SK-N-MC (cell line): ENCODE measurements at places on chromosomes 13 and 19.

- DNase-seq = no peak
Observed at GRCh38 chr19:1356508-1356865, 27.2 kb upstream of the NDUFS7 start.

DNA sequence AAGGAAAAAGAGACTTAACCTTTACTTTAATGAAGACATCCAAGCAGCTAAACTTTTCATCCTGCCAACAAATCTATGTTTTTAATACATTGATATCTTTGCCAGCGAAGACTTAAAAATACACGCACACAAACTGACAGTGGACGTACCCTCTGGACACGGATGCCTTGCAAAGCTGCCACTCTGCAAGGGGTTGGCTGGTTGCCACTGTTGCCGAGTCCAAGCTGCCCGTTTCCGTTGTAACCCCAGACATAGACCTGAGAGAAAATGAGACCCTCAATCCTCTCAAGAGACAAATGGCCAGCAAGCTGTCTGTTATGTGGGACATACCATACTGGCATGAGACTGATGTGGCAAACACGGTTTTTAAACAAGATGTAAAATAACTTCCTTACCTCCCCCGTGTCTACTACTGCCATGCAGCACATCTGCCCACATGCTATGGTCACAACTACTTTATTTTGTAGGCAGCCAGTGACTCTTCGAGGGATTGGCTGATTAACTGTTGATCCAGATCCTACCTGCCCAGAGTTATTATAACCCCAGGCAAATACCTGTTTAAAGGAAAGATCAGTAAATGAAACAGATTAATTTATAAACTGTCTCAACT lies 21.2 kb downstream of the RCBTB2 start:
- no peak for DNase-seq

GRCh38 chr19:41500443-41500842 lies 57.5 kb downstream of the ERICH4 start:
- DNase-seq = no peak

GRCh38 chr19:48283908-48284307 lies 14.0 kb downstream of the ZNF114 start:
- DNase-seq = no peak

GRCh38 chr19:29259153-29259552 lies 46.2 kb upstream of the UQCRFS1 start:
- no peak for DNase-seq

- no peak for DNase-seq
Observed at GRCh38 chr13:105602956-105603670, 932.3 kb downstream of the EFNB2 start.

DNA sequence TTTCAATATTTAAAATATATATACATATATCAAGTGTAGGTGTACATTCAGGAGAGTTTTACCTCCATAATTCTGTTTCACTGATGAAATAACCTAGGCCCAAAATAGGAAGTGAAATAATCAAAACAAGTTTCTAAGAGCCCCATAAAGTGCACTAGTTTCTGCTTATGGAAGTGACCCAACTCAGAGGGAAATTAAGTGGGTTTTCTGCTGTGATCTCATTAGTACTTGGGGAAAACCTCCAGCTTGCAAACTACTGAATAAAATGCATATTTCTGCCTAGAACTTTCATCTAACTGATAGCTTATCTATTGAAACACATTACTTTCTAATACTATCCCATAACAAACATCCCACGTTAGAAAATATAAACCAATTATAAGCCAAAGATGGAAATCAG lies 45.4 kb upstream of the MIR17HG start:
- no peak for DNase-seq

DNA sequence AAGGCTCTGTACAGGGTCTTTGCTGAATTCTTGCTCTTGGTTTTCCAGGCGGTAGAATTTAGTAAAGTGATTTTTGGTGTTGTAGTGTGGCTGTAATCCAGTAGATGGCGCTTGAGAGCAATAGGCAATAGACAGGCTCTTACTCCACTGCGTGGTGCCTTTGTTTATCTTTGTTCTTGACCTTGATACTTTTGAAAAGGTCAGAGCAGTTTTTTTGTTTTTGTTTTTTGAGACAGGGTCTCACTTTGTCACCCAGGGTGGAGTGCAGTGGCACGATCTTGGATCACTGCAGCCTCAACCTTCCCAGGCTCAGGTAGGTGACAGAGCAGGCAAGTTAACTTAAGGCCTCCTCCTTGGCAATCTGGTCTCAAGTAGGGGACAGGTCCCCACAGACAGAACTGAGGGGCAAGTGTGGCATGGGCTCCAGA lies 12.2 kb upstream of the LILRA5 start:
- no peak for DNase-seq

- DNase-seq = no peak
Observed at GRCh38 chr13:32007494-32007893, 24.1 kb upstream of the FRY start.

DNA sequence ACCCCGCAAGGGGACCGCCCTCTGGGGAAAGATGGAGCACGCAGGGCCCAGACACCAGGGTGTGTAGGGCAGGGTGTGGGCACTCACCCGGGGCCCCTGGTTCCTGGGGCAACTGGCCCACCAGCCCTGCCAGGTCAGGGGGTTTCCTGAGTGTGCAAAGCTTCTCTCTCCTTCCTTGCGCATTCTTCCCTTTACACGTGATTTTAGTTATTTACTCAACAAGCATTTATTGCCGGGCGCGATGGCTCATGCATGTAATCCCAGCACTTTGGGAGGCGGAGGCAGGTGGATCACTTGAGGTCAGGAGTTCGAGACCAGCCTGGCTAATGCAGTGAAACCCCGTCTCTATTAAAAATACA lies 20.4 kb downstream of the PRR36 start:
- no peak for DNase-seq

- DNase-seq = no peak
Observed at GRCh38 chr13:48476215-48476614, 56.7 kb downstream of the RCBTB2 start.

GRCh38 chr19:37867831-37868230 lies 38.6 kb downstream of the WDR87 start:
- DNase-seq = no peak

GRCh38 chr19:35596366-35596999 lies 10.5 kb downstream of the PMIS2 start:
- DNase-seq = no peak

DNA sequence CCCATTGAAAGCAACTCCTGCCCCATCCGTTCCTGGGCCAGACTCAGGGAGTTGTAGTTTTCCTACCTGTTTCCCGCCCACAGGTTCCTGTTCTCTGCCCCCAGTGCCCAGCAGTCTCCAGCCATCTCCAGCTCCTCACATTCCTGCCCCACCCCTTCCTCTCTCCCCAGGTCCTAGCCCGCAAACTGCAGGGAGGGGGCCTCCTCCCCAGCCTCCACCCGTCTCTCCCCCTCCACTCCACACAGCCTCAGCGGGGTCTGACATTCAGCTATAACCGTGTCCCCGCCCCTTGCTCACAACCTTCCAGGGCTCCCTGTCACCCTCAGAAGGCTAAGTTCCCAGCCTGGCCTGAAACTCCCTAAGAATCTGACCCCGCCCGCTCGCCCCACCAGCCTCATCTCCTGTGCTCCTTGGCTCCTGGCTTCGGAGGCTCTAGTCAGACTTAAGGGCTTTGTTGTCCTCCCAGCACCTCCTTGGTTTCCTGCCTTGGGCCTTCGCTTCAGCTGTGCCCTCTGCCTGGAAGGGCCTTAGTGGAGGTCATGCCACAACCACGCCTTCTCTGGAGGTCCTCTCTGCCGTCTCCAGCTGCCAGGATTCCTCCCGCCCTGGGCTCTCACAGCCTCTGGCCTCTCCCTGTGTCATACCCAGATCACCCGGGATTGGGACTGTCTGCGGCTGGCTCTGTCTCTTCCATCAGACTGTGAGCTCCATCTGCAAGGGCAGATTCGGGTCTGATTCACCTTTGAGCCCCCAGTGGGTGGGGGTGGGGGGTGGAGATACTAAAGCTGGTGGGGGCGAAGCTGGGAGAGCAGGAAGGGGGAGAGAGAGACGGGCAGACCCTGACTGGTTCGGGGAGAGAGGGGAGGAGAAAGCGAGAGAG lies 5.1 kb upstream of the SPACA6 start:
- no peak for DNase-seq

DNA sequence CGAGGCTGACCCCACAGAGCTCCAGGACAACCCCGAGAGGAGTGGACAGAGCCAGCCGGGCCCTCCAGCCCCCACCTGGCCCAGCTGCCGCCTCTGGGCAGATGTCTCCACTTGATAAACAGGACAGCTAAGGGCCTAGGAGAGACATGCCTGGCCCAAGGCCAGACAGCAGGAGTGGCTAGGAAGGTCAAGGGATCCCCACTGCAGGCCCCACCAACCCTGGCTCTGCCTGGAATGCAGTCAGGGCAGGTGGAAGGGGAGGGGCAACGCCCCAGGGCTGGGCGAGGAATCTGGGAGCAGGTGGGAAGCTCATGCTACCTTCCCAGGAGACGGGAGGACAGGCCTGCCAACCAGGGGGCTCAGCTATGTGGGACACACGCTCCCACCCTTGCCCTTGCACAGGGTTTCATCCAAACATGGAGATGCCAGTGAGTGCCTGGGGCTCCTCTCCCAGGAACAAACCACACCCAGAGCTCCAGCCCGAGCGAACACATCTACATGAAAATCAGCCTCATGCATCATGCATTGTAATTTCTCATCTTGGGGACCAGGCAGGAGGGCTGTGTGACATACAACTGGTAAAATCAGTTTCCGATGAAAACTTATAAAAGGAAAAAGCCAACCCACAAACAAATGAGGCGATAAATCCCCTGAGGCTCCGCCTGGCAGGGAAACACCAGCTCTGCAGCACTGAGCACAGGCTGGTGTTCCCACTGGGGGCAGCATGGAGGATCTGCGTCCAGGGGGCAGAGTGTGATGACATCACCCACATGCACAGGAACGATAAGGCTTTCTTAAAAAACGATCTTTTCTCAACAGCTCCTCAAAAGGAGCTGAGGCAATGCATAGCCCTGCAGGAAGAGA lies 25.0 kb downstream of the SH3GL1 start:
- peak; percentile 56 for DNase-seq

GRCh38 chr13:110638814-110639806 lies 23.8 kb downstream of the NAXD start:
- no peak for DNase-seq

DNA sequence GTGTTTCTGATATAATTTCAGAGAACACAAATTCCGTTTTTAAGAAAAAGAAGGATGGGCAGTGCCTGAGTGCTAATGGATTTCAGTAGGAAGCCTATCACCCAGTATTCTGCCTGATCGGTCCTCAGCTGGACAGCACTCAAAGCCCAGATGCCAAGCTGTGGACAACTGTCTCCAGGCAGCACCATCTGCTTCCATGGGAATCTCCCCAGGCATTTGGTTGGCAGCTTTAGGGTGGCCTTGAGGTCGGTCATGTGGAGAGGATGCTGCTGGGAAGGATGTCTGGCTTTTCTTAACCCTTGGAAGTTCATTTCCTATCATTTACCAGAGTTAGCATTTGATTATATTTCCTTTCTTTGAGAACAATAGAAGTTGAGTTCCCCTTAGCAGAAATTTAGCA lies 311.7 kb downstream of the TBC1D4 start:
- DNase-seq = no peak

DNA sequence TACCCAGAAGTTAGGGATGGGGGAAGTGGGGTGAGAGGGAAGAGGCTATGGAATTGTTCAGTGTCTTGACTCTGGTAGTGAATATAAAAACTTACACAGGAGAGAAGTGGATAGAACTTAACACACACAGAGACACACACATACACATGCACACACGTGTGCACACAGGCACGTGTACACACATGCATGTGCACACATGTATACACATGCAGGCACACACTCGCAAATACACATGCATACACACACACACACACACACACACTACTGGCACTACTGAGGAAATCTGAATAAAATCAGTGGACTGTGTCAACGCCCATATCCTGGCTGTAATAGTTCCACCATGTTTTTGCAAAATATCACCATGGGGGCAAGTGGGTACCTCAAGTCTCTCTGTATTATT lies 107.9 kb downstream of the IRS2 start:
- DNase-seq = no peak

- DNase-seq = peak; percentile 20
Observed at GRCh38 chr19:4267101-4267900, 11.8 kb upstream of the SHD start.

DNA sequence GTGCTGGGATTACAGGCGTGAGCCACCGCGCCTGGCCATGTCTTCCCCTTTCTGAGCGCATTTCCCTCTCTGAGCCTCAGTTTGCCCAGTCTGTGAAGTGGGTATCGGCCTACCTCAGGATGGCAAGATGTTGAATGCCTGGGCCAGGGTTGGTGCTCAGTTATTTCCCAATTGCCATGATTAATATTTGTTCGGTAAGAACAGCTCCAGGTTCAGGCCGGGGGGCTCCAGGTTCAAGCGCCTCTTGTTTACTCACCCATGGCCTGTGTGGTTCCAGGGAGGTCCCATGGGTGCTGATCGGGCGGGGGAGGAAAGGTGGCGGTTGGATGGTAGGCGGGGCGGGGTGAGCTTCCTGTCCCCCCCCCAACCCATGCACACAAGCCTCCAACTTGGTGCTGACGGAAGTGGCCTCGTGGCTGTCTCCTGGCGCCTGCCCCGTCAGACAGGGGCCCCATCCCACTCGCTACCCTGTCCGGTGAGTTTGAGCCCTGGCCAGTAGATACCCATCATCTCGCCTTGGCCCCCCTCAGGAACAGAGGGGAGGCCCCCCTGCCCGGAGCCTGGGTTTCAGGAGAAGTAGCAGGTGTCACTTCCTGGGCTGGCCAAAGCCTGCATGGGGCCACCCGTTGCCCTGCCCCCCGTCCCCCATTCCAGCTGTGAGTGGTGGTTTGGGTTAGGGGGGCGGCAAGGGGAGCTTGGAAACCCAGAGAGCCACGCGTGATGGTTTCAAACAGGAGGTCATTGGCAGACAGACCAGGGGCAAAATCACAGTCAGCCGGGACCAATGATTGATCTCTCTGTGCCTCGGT lies at the start of gene FCHO1:
Gene FCHO1, plus strand, starts transcription at position 375 of the 809 bp plus-strand sequence. CDS start 3,688 bp downstream, outside the sequence.
- DNase-seq = no peak

- DNase-seq = no peak
Observed at GRCh38 chr19:4415352-4415751, 12.9 kb downstream of the CHAF1A start.

GRCh38 chr13:104592127-104592526 lies 1525.9 kb upstream of the SLC10A2 start:
- no peak for DNase-seq

DNA sequence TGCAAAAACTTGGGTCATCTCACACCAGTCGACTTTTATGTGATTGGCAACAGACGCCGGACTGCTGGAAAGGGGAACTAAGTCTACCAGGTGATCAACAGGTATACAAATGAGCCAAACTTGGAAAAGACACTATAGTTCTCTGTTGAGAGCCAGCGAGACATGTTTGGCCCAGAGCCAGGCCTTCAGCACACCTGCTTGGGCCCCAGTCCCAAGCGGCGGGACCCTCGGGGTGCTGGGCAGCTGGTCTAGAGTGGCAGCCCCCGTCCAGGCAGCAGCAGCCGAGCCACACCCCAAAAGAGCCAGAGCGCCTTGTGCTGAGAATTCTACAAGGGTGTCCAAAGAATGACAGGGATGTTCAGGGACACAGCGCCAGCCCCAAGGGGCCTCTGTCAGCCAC lies 28.0 kb downstream of the NAXD start:
- DNase-seq = no peak

DNA sequence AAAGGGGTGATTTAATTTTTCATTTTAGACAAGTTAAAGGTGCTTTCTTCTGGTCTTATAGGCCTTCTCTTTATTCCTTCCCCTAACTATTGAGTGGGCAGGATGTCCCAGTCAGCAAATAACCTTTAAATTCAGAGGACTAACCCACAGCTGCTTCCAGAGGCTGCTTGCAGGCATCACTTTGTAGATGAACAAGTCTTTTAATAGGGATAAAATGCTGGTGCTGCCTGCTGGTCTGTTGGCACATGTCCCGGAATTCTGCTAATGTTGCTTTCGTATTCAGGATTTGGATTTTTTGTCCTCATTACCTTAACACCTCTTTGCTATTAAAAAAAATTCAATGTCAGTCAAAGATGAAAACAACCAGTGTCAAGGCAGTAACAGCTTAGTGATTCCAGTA lies 132.7 kb upstream of the KL start:
- DNase-seq = peak; percentile 60
